ENCODE measurements at places on chromosomes 5 and 9.

GRCh38 chr5:1443991-1444360 lies 1.3 kb downstream of the SLC6A3 start:
- DNase-seq, result no peak

GRCh38 chr5:75265731-75266130 lies 29.1 kb upstream of the ANKRD31 start:
- peak; percentile 18 for DNase-seq

DNA sequence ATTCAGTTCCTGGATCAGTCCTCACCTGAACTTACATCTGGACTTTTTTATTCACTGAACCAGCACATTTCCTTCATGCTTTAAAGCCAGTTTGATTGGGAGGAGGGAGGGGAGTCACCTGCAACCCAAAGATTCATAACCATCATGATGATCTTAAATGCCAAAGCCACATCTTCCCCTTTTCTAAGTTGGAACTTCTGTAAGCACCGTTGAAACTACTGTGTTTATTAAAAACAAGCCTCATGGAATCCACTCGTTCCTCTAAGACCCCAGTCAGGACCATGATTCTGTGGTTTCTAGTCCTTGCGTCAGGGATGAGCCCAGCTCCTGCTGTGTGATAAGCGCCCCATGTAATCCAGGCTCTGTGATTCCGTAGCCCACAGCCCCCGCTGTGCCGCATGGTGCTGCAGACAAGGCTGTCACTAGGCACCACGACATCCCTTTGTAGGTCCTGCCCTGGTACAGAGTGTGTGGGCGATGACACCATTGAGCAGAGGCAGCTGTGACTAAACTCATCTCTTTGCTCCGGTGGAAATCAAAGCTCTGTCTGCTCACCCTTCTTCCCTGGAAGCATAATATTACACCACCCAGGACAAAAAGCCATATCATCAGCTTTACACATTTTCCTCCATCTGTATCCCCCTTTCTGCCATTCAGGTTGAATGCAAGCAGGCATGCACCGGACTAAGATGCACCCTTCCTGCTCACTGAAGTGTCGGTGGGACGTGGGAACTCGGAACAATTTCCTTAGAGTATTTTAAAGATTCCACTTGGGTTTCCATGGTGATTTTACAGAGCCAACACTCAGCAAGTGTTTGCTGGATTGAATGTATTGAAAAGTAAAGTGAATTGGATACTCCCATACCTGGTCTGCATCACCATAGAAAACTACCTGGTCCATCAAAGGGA lies 132.0 kb upstream of the FSTL4 start:
- DNase-seq, result no peak

GRCh38 chr9:110058304-110058953 lies 149.5 kb downstream of the C9orf152 start:
- DNase-seq, result peak; percentile 43

GRCh38 chr5:161676103-161676502 lies 9.4 kb upstream of the GABRA6 start:
- peak; percentile 17 for DNase-seq

- peak; percentile 15 for DNase-seq
Observed at GRCh38 chr5:154308443-154309370, 118.2 kb downstream of the GALNT10 start.

GRCh38 chr5:83937837-83938236 lies 217.2 kb upstream of the HAPLN1 start:
- DNase-seq, result no peak

DNA sequence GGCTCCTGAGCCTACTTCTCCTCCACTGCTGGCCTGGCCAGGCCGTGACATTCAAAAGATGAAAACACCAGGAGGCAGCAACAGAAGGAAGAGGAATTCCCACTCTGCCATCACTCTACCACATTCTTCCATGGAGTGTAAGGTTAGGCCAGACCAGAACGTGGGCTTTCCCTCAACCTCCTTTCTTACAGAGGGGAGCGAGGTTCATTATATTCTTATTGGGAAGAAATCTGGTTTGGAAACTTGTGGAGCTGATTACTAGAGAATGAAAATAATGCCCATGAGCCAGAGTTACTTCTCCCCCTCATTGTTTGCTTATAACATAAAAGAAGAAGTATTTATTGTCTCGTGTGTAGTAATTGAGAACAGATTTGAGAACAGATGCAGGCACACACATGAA lies 136.3 kb upstream of the BASP1 start:
- no peak for DNase-seq

DNA sequence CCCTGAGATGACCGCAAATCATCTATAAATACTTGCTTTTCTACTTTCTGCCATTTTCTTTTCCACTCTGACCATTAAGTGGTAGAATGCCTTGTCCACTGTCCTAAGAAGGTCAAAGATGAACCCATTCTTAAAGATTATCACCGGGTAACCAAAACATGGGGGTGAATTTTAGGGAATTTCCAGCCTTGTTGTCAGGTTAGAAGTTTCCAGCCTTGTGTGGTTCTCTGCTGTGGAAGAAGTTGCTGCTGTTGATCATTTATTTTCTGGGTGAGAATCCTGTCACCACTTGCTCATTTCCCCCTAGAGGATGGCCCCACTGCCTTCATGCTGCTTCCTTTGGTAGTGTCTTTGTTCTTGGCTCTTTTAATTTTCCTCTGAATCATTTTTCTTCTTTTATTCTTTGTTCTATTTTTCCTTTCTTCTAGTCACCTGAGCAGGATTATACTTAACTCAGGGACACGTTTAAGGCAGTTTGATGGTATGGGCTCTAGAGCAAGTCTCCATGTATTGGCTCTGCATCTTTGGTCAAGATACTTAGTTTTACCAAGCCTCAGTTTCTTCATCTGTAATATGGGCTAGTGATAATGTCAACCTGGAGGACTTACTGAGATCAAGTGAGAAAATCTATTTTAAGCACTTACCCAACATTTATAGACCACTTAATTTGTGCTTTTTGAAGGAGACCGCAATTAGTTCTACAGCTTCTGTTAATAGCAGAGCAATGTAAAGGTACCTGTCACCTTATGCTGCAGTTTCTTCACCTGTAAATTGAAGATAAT lies 266.2 kb downstream of the ARHGAP26 start:
- no peak for DNase-seq

DNA sequence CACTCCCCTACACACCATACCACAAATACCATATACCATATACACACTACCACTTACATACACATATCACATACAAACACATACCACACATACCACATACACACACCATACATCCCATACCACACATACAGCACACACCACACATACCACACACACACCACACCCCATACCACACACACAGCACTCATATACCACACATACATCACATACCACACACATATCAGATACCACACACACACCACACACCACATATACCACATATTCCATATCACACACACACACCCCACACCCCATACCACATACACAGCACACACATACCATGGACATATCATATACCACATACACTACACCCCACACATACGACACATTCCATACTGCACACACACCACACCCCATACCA lies 276.6 kb downstream of the GADD45G start:
- no peak for DNase-seq

DNA sequence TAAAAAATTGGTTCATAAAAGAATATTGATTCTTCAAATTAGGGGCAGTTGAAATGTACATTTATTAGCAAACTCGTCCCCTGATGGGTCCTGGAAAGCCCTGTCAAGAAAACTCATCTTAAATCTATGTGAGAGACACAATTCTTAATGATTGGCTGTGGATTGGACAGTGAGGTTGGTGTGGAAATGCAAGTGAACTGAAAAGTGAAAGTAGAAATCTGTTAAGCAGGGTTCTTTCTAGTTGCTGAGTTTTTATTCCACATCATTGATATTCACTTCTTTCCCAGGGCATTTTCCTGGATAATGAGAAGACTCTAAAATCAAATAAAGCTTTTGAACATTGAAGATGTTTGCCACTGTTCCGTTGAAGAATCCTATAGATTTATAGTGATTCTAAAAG lies 292.4 kb downstream of the MAST4 start:
- DNase-seq, result no peak
